ENCODE measurements at places on chromosomes 7 and 10.

- no peak for DNase-seq
Measured at GRCh38 chr7:101782896-101783295, 34.5 kb upstream of the CUX1 start.

DNA sequence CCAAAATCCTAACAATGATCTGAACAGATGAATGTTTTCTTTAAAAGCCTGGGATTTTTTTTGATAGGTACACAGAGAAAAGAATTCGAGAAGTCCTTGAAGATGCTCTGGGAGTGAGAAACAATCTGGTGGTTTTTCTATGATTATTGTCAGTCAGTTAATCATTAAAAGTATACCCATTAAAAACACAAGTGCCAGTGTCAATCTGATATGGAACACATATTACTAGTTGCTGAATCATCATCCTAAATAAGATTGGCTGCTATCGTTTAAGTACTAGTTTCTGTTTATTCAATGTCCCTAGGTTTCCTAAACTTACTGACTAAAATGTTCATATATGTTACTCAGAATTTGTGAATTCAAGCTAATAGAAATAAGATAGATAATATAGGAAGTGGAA, 16.1 kb downstream of the COL28A1 start:
- no peak for DNase-seq

GRCh38 chr10:70115948-70116682, 16.5 kb downstream of the AIFM2 start:
- DNase-seq = peak; percentile 42

- peak; percentile 67 for DNase-seq
Measured at GRCh38 chr10:103765981-103766380, 89.4 kb downstream of the SH3PXD2A start.

DNA sequence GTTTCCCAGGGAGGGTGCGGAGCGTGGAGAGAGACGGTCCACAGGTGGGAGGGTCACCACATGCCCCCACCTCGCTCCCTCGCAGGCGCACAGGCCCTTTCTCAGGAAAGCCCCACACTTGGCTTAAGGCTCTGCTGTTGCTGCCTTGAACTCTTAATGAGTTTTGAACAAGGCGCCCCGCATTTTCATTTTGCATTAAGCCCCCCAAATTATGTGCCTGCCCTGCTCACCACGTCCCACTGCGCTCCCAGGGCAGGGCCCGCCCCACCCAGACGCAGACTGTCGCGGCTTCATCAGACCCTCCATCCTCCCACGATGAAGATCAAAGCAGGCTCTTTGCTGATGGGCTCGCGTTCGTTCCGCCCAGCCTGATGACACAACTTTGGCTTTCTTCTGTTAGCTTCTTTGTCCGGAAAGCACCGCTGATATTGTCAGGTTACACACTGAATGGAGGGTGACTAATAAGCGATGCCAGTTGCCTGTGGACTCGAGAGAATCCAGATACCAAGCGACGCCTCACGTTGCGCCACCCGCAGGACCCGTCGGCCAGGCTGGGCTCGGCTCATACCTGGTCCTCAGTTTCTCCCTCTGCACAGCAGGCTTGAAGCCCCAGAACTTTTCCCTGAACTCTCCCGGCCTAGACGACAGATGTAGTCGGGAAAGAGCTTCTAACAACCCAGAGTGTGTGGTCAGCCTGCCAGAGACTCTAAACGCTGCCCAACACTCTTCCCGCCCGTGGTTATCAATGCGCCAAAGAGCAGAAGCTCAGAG, 9.5 kb downstream of the CALML3 start:
- no peak for DNase-seq

DNA sequence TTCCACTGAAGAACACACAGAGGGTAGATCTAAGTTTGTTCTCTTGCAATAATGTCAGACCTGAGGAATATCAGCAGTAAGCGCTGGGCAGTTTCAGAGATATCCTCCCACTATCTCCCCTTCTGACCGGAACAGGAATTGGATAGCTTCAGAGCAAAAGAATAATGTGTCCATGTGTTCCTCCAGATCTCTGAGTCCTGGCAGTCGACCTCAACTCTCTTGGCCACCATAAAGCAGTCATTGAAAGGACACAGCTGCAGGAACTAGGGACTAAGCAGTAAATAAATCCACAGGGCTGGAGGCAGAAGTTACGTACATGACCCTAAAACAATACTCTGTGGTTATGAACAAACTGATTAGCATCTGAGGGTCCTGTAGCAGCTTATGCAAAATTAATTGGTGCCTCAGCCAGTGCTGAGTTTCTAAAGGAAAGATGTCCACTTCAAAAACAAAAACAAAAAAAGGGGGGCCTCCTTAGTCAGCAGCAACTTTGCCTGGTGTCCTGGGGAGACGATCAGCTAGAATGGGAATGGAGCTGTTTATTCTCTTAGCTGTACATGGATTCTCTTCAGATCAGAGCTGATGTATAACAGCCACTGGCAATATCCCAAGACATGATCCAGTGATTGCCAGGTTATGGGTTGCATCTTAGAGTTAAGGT, 6.4 kb upstream of the PRTFDC1 start:
- DNase-seq = no peak

DNA sequence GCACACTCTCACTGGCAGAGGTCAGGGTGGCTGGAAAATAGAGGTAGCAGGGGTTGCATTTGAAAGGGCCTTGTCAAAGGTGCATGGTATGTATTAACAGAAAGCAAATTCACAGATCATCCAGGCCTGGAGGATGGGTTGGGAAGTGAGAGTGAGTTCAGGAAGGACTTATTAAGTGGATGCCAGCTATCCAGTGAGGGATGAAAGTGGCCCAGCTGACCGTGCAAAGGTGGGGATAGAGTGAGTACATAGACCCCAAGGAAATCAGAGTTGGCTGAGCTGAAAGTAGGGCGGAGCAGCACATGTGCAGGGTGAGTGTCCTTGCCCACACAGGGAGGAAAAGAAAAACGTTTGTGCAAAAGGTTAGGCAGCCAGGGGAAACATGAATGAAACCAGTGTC, 58.1 kb downstream of the HECW1 start:
- no peak for DNase-seq

GRCh38 chr10:116084161-116084560, 188.8 kb downstream of the GFRA1 start:
- DNase-seq = no peak

DNA sequence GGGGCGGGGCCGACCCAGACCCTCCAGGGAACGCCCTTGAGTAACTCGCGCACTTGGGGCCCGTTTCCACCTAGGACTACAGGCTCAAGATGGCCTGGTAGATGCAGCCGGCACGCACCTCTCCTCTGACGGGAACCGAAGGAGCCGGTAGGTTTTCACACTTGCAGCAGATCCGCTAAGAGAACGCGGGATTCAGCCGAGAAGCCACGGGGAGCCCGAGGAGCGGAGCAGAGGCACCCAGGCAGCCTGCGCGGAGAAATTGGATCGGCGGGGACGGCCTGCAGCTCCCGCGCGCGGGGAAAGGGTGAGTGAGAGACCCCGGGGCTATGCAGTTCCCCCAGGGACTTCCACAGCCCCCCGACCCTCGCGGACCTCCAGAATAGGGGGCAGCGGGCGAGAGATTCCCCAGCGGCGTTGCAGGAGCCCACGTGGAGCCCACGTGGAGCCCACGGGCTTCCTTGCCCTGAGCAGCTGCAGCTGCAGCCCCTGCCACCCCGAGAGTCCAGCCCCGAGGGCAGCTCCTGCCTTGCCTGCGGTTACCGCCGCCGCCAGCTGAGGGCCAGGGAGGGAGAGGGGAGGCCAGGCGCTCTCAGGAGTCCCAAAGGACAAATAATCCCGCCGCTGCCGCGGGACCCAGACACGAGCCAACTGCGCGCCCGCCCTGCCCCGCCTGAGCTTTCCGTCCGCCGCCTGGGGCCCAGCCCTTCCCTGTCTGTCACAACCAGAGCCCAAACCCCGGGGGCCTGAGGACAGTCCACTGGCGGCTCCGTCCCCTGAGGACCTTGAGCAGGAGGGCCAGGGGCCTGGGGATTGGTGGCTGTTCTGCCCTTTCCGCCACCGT, 13.1 kb downstream of the IFT22 start:
- DNase-seq = peak; percentile 44

DNA sequence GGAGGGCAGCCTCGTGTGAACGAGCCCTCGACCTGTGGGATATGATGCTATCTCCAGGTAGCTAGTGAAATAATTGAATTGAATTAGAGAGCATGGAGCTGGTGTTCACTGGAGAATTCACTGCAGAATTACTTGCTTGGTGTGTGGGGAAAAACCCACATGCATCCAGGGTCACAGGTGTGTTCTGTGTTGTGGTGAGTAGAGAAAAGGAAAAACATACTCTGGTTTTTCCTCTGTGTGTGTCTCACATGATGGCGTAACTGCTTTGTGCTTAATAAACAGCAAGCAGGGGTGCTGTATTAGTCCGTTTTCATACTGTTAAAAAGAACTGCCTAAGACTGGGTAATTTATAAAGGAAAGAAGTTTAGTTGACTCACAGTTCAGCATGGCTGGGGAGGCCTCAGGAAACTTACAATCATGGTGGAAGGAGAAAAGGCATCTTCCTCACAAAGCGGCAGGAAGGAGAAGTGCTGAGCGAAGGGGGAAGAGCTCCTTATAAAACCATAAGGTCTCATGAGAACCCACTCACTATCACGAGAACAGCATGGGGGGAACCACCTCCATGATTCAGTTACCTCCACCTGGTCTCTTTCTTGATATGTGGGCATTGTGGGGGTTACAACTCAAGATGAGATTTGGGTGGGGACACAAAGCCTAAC, 62.6 kb downstream of the TACR2 start:
- no peak for DNase-seq

DNA sequence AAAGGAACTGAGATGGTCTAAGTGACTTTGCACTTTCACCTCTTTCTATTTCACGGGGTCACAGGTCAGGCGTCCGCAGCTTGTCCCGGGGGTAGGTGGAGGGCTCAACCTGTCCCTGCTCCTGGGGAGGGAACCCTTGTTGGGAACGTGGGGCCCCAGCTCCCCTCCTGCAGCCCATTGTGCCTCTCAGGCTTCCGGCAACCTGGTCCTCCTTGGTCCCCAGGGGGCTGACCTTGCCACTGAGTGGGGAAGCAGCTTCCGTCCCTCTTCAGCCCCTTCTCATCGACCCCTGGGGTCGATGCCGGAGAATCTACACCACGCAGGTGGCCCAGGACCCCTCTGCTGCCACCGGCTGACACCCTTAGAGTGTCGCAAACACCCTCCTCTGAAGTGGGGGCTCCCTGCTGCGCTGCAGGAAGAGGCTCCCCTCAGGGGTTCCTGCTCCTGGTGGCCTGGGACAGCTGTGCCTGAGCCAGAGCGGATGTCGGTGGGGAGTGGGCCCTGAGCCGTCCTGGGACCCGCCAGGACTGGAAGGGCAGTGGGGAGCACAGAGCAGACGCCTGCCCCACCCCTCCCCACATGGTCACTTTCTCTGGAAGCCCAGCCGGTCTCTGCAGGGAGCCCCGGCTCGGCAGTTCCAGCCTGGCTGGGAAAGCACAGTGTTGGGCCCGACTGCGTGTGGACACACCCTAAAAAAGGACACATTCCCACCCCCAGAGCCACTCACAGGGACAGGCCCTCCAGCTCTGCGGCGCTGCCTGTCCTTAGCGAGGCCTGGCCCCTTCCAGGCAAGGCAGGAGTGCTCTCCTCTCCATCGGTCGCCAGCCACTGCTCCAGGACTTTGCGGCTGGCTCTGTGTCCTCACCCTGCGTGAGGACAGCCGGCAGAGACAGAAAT, 357.5 kb upstream of the SHH start:
- DNase-seq = no peak

DNA sequence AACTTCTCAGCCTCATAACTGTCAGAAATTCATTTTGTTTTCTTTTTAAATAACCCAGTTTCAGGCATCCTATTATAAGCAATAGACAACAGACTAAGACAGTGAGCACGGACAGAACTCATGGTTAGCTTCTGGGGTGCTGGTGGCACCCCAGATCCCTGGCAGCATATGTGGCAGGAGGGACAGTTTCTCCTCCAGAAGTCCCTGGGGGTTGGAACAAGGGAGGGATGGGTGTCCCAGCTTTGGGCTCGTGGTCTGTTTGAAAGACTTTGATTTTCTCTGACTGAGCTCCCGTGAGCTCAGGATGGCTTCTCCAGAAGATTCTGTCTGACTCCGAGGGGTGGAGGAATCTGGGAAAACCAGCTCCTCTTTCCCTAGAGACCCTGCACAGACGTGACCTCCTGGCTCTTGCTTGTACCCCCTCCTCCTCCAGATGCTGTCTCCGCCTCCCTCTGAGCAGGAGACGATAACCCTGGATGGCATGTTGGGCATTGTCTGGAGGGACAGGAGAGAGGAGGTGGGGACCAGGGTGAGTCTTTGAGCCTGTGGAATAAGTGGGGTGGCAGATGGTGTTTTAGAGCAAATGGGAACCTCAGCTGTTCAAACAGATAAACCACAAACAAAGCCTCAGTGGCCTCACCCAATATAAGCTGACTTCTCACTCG, 421.1 kb downstream of the GLRX3 start:
- no peak for DNase-seq

- DNase-seq = no peak
Measured at GRCh38 chr7:106729720-106730385, 68.9 kb upstream of the CCDC71L start.

GRCh38 chr10:60346661-60347060, 43.0 kb downstream of the ANK3 start:
- no peak for DNase-seq

GRCh38 chr10:107631876-107632275, 467.4 kb upstream of the SORCS1 start:
- DNase-seq = no peak

DNA sequence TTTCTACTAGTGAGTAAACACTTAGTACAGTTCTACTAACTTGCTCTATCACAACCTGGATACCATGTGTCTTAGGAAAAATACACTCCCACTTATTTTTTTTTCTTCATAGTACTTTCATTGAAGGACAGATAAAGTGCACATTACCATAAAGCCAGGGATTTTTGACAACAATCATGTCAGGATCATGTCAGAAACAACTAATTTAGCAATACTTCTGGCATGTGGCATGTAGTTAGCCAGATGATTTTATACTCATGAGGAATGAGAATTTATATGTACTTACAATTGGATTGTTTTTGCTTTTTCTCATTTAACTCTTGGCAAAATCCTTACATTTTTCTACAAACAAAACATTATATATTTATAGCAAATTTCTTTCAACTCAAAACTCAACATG, 630.7 kb upstream of the GRM3 start:
- DNase-seq = no peak

- no peak for DNase-seq
Measured at GRCh38 chr7:139829025-139829774, at the start of gene TBXAS1. TBXAS1 (plus strand) TSS chr7:139829264; CDS start chr7:139829391, 127 bp downstream.

DNA sequence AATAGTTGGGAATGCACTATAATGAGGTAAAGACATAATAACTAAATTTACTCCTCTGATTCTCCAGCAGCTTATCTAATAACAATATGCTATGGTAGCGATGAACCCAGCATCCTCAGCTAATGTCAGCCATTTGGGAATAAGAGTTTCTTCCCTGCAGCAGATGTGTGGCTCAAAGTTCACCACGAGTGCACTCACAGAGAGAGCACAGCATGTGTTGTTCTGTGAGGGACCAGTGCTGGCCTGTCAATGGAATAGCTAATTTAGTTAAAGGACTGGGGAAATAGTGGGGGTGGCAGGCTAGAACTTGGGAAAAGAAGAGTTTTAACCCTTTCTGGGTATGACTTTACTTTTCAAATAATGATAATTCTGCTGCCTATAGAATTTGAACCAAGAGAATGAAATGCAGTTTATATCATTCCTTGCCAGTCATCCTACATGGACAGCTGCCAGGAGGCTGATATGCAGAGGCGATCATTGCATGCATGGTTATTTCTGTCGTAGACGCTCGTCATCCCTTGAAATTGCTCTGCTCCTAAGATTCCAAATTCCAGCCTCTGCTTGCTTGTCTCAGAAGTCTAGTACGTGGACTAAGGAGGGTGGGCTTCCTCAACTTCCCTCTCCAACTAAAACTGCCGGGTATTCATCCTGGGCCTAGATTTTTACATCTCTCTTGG, 355.6 kb downstream of the RNLS start:
- DNase-seq = no peak
